Stimulated activated CD4-positive, alpha-beta T cell treated with anti-CD3 and anti-CD28 coated beads, Interleukin-2, amount 100 ng/mL, for 4 hours (primary cell): ENCODE measurements at places on chromosomes 2 and 18.

DNA sequence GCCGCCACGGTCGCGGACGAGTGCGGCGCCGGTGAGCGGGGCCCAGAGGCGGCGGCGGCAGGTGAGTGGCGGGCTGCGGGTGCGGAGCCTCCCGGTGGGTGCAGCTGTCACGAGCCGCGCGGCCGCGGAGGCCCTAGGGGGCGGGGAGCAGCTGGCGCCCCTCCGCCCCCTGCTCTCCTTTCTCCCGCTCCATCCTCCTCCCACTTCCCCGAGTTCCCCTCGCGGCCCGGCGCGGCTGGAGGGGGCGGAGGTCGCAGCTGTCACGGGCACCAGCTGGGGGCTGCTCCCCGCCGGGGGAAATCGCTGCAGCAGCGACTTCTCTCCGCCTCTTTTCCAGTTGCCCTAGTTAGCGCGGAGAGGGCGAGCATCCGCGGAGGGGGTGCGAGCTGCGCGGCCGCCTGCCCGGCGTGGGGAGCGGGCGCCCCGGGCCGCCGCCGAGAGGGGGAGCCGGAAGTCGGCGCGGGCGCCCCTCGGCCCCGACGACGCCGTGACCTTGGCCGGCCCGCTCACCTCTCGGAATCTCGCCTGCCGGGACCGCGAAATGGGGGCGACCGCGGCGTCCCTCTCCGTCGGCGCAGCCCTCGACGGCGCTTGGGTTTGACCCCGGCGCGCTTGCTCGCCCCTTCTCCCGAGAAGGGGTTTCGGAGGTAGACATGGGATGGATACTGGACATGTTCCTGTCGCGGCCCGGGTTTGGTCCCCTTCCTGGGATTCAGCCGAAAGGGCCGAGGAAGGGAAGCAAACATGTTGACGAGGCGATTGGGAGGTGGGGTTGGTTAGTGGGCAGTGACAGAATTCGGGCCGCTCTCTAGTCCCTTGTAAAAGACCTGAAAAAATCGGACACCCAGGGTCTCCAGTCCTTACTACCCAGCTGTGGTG, 727 bp downstream of the NCOA1 start:
- DNase-seq = peak; percentile 36

DNA sequence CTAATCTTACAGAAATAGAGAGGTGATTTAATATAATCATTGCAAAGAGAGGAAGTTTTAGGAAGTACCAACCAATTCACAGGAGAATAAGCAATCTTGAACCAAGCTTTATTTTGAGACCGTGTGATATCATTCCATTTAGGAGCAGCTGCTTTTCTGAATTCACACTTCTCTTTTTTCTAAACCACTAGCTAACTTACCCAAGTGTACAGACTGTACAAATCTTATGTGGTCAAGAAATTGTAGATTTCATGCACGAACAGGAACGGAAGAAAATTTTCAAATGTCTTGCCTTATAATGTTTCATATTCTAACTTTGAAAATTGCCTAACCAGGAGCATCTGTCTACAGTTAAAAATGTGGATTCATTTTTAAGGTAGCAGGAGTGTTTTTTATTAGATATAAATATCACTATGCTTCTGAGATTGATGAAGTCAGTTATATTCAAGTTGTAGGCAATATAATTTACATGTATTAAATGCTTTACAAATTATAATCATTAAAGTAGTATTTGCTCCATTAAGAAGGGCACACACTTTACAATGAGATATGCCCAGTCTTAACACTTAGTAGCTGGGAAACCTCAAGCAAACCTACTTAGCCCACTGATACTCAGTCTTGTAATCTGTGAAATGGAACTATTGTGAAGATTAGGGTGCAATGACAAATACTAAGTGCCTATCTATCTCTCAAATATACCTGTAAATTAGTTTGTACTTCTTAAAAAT, 302.2 kb upstream of the STON1 start:
- no peak for DNase-seq

- DNase-seq = no peak
Measured at GRCh38 chr2:207235621-207236020, 69.9 kb upstream of the KLF7 start.

GRCh38 chr2:209424781-209425470, 1.1 kb downstream of the MAP2 start:
- DNase-seq = no peak

GRCh38 chr2:145543155-145543554, 1023.2 kb upstream of the ZEB2 start:
- DNase-seq = no peak

GRCh38 chr18:75240433-75240832, 29.8 kb downstream of the TSHZ1 start:
- DNase-seq = no peak

- no peak for DNase-seq
Measured at GRCh38 chr2:233402789-233403188, 48.5 kb downstream of the DGKD start.

DNA sequence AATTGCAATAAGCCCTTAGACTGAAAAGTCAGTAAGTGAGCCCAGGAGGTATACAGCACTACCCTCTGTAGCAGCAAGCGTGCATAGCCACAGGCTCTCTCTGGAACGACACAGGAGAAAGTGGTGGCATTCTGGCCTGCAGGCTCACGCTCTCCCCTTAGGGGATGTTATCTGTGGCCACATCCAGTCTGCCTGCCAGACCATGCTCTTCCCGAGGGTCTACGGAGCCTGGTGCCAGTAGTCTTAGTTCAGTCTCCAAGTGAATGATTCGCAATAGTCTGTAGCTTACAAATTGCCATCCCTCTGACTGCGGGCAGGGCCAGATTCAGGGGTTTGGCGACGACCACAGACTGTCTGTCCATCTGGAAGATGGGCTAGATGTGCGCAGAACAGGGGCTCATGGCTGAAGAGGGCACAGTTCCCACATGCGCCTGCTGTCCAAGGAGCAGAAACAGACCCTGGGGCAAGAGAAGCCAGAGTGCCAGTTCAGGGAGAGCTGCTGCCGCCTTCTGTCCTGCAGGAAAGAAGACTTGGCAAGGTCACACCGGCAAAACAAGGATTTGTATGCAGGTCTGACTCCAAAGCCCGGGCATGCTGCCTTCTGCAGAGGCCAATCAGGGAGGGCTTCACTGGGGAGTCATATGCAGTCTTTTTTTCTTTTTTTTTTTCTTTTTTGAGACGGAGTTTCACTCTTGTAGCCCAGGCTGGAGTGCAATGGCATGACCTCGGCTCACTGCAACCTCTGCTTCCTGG, 3.5 kb upstream of the KLF11 start:
- DNase-seq = no peak

- DNase-seq = no peak
Measured at GRCh38 chr2:6337472-6337820, 528.3 kb downstream of the CMPK2 start.

GRCh38 chr18:8762968-8763367, 57.6 kb downstream of the MTCL1 start:
- no peak for DNase-seq

DNA sequence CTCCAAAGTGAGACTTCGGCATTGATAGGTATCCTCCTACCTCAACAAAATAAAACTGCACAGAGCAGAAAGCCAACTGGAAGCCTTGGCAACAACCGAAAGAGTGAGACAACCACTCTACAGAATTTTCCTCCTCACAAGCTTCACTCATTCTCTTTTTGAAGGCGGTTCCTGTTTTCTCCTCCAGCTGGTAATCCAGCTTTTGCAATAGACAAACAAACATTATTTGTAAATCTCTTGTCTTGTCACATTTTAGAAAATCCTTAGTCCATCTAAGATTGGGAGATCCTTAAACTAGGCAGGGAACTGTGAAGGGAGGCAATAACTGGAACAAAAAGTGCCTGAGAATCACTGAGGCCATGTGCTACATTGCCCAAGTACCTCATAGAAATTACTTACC, 332.4 kb downstream of the BCL11A start:
- no peak for DNase-seq

GRCh38 chr2:196489371-196489770, 150.1 kb upstream of the CCDC150 start:
- DNase-seq = no peak

DNA sequence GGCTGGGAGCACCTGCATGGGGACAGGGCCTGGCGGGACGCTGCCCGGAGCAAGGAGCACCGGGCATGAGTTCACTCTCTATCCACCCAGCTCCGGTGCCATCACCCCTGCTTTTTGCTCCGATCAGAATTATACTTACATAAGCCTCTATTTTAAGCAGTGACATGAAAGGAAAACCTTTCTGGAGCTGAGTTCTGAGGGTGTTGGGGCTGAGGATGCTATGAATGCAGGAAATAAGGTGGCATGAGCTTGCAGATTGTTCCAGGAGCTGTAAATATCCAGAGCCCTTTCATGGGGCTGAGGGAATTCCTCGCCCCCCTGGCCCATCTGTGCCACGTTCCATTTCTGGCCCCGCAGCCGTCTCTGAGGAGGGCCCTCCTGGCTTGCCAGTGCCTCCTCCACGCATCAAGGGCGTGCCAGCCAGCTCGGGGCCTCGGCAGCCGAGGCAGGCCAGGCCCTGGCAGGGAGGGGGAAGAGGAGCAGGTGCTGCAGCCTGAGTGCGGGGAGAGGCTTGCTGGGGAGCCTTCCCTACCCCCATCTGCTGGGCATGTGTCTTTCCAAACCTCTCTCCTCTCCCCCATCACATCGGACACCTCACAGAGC, 91.7 kb upstream of the MCFD2 start:
- DNase-seq = no peak

GRCh38 chr2:233501198-233502076, 65.1 kb downstream of the USP40 start:
- DNase-seq = no peak

DNA sequence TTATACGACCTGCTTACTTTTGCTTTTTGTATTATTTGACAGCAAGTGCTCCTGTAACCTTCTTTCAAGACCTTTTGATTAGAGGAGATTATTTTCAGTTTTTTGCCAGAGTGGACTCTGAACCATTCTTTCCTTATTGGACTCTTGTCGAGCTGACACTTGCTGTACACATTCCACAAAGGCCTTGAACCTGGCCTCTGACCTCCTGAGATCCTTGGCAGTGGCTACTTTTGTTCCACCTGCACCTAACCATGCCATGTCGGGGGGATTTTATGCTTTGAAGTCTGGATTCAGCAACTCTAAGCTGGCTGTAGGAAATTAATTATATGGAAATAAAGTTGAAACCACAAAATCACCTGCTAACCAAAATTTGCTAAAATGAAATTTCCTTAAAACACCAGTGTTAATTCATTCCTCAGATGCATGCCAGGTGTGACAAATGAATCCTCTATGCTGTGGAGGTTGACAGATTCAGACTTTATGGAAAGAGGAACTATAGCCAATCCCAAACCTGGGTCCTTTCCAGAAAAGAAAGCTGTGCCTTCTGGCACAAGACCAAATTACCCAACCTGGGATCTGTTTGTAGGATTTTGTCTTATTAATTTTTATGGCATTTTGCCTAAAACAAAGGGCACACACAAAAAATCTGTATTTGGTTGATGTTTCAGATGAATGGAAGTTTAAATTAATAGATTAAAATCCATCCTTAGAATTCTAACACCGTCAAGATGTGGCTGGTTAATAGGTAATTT, 110.4 kb downstream of the CDC42EP3 start:
- no peak for DNase-seq

DNA sequence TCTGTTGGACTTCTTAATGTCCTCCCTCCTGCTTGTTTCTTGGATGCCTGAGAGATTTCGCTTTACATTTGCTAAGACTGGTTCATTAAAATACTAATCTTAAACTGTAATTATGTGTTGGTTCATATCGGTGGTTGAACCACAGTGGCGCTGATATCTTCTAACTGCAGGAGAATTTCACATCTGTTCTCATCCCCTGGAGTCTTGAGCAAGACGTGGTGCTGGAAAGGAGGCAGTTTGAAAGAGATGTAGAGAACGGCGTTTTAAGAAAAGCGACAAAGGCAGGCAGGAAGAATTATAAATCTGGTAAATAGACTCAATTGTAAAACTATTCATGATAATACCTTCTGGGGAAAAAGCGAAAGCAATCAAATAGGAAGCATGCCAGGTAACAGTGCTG, 79.5 kb downstream of the NXPH2 start:
- no peak for DNase-seq

DNA sequence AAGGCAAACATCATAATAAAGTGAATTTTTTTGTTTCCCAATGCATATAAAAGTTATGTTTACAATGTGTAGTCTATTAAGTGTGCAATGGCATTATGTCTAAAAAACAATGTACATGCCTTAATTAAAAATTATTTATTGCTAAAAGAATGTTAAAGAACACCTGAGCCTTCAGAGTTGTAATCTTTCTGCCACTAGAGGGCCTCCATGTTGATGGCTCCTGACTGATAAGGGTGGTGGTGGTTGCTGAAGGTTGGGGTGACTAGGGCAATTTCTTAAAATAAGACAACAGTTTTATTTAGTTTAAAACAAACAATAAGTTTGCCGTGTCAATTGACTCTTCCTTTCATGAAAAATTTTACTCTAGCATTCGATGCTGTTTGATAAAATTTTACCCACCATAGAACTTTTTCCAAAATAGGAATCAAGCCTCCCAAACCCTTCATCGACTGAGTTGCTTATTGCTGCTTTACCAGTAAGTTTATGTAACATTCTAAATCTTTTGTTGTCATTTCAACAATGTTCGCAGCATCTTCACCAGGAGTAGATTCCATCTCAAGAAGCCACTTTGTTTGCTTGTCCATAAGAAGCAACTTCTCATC, 32.3 kb downstream of the MAP3K2 start:
- peak; percentile 22 for DNase-seq

DNA sequence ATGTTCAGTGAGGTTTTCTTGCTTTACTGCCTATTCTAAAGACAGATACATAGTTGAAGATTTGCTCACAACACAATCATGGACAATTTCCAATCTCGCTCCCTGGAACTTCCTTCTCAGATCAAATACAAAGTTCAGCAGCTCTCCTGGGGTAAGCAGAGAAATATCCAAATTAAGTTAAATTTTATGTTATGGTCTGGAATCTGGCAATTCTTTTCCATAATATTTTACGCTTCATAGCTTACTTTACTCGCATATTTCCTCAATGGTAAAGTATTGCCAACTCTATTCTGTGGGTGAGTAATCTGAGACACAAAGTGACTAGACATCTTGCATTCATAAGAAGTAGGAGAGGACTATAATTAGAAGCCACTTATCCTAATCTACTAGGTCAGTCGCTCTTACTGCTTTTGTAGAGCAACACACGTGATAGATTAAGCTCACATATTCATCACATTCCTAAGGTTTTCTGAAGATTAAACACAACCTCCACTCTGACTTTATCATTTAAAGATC, 529.4 kb downstream of the CCDC85A start:
- no peak for DNase-seq

DNA sequence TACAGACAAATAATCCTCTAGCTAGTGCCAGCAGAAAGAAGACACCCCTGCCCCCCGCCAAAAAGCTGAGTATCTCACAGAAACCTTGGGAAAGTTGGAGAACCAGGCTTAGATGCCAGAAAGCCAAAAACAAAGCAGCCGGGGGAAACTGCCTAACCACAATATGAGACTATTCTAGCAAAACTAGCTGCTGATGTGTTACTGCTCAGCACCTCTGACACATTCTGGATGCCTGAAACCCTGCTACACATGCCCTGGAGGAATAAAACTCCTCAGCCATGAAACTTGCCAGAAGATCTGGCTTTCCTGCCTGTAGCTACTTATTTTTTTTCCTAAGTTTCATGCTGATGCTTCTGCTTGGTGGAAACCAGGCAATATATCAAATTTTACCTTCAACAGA, 122.7 kb upstream of the GCFC2 start:
- DNase-seq = no peak
